ENCODE measurements at places on chromosomes 13 and 19. TPM values are rescaled to one million over a fixed set of nuclear protein-coding genes. Genes with fewer than 3 reads are reported as not detected.

GRCh38 chr13:76245211-76245610 lies 609.1 kb downstream of the LMO7 start:
- no peak for DNase-seq

DNA sequence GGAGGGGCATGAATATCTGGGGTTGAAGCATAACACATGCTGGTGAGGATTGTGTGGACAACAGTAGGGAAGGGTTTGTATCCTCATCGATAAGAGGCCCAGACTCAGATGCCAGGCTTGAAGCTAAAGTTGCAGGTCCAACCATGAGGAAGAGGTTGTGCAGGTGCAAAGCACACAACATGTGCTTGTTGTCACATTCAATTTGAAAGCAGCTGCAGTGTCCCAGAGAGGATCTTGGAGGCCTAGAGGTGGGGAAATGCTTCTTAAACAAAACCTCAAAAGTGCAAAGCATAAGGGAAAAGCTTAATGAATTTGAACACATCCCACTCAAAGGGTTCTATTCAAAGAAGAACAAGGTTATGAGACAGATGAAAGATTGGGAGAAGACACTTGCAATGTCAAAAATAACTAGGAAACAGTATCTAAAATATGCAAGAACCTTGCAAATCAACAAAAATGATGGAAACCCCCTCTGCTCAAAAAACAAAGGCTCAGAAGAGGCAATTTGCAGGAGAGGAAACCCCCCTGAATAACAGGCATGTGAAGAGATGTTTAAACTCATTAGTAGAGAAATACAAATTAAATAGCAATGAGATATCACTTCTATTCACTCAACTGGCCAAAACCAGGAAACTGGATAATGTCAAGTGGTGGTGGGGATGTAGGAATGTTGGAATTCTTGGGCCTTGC lies 187.1 kb downstream of the KATNAL1 start:
- DNase-seq, result no peak

DNA sequence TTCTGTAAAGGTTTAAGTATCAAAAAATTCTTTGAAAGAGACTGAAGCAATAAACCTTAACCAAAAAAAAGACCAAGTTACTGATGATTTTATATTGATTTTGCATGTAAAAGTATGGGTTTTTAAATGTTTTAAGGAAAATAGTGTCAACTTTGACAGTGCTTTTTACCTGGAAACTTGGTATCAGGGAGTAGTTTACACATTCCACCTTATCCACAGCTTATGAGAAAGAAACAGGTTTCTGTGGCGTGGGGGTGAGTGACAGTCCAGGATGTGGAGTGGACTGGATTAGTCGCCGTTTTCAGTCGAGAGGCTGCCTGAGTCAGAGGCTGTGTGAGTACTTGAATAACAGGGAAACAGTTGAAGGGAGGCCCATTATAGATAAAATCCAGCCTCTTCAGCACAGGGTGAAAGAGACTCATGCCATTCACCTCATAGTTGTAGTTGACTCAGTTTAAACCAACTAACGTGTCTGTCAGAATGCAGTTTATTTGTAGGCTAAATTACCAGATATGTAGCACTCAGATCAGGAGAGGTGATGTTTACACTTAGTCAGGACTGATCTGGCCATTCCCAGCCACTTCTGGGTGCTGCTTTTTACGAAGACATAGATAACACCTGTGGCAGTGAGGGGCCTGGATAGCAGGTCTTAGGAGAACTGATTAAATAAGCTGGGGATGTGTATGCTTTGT lies 595 bp upstream of the GPR183 start:
- DNase-seq, result peak; percentile 74

GRCh38 chr13:33351319-33351718 lies 65.8 kb upstream of the STARD13 start:
- peak; percentile 14 for DNase-seq

Gene CTU1
- 23.6 TPM for total RNA-seq

Gene PSG6
- total RNA-seq, result not detected

Gene CYP4F2
- not detected for total RNA-seq

Gene SIGLEC10
- total RNA-seq, result 0.55 TPM

Gene ZNF418
- 2.6 TPM for total RNA-seq

Measured in kidney epithelial cell (primary cell).